Aorta (tissue), 5 donors: ENCODE measurements at places on chromosomes 7 and 10. TPM values are rescaled to one million over a fixed set of nuclear protein-coding genes. Genes with fewer than 3 reads are reported as not detected.
A peak's percentile ranks its signal among the peaks of the same experiment; 100 is the strongest.

The PSMC2 gene
- 81.8 TPM for total RNA-seq

The KAZALD1 gene
- 12.4 TPM for total RNA-seq

The GRID2IP gene
- 0.39 TPM for total RNA-seq

DNA sequence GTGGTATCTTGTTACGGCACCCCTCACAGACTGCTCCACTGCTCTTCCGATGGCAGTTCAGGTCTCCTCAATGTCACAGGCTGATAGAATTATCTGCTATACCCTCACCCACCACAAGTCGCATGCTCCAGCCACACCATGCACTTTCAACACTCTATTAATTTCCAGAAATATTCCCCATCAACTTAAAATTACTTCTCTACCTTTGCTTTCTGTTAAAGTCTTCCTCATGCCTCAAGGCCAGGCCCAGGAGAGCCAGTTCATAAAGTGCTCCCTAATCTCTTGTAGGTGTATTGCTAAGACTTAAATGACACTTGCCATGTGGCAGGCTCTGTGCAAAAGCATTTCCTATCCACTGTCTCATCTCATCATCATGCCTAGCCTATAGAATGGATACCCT lies 105.9 kb upstream of the ARID5B start:
- DNase-seq: no peak

DNA sequence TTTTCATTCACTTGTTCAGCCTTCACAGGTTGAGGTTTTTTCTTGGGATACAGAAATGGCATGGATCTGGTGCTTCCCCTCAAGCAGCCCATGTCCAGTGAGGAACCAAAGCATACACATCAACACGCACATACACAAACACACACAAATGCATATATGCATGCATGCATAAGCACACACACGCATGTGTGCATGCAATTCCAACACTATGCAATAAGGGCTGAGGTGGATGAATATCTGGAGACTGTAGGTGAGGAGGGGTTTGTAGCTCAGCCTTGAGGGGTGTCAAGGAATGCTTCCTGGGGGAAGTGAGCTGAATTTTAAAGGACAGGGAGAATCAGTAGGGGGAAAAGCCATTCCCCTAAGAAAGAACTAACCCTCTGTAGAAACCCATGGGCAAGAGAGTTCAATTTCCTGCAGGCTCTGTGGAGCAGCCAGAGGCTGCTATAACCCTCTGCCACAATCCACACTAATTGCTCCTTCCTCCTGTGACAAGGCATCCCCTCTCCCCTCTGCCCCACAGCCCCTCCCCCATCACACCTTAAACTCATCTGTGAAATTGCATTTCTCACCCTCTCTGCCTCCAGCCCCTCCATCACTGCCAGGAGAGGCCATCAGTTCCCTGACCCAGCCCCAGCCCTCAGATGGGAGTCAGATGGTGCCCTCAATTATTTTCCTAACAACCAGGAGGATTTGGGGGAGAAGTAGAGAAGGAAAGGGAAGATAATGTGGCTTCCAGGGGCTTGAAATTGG lies 316.4 kb downstream of the RPS24 start:
- no peak for DNase-seq

DNA sequence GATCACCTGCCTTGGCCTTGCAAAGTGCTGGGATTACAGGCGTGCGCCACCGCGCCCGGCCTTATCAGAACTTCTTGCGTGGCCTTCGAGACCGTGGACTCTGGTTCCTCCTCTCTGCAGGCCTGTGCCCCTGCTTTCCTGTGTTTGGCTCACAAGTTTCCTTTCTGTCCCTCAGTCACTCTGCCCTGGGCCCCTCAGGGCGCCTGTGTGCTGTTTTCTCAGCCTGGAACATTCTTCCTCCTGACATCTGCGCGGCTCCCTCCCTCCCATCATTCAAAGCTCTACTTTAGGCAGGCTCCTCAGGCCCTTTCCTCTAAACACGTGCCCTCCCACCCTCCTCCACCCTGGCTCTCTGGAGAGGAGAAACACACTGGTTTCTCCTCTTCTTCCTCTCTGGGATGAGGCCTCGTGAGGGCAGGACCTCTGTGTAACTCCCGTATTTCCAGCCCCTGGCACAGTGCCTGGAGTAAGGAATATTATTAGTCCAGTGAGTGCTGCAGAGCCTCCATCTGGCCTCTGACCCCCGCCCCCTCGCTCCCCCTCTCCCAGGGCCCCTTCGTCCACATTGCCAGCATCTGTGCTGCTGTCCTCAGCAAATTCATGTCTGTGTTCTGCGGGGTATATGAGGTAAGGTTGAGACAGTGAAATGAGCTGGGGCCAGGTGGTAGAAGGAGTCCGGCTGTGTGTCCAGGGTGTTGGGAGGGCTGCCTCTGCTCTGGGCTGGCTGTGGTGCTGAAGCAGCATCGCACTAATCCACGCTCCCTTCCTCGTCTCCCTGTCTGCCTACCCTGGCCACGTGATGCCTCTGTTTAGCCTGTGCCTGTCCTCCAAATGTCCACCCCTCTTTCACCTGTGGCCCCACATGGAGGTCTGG lies 7.1 kb downstream of the CLCN1 start:
- DNase-seq: no peak

DNA sequence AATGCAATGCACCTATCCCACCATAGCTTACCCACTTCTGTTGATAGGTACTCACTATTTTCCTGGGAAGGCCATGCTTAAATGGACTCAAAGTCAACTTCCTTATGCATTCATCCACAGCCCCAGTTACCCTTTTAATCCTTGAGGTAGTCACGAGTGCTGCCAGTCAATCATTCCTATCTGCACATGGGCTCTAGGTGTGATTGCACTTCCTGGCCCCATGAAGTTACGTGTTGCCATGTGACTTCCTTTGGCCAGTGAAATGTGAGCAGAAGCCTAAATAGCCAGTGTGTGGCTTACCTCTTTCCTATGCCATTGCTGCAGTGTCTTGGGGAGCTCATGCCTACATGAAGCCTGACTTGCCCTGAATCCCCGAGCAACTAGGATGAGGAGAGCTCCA lies 23.5 kb upstream of the EIF5AL1 start:
- DNase-seq: no peak

DNA sequence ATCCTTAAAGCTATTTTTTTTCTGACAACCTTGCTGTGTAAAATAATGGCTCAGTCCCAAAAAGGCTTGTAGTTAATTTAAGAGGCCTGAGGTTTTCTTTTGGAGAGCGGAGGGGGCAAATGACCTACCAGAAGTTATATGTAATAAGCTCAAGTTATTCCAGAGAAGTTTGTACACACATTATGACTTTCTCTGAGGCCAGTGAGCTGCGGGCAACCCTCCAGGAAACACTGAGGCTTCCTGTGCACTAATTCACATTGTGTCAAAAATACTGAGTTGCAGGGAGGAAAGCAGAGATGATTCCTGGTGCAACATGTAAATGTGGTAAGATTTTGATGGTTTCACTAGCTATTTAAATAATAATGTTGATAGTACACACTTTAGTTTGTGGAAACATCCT lies 188.6 kb downstream of the DIP2C start:
- no peak for DNase-seq

DNA sequence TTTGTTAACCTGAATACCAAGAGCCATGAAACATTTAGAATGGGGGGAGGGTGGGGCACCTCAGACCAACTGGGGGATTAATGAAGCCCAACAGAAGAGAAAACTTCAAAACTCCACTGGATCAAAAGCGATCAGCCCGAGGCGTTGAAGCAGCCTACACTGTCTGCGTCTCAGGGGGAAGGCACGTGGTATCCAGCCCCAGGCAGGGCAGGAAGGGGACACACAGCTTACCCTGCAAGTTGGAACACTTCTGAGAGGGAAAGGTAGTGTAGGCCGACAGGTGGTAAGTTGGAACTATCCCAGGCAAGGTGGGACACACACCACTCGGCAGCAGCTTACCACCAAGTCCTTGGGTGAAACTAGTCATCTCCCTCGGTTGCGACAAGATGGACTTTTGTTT lies 102.9 kb downstream of the TAX1BP1 start:
- DNase-seq: no peak

GRCh38 chr10:98528805-98529183 lies 82.1 kb upstream of the HPS1 start:
- no peak for DNase-seq

DNA sequence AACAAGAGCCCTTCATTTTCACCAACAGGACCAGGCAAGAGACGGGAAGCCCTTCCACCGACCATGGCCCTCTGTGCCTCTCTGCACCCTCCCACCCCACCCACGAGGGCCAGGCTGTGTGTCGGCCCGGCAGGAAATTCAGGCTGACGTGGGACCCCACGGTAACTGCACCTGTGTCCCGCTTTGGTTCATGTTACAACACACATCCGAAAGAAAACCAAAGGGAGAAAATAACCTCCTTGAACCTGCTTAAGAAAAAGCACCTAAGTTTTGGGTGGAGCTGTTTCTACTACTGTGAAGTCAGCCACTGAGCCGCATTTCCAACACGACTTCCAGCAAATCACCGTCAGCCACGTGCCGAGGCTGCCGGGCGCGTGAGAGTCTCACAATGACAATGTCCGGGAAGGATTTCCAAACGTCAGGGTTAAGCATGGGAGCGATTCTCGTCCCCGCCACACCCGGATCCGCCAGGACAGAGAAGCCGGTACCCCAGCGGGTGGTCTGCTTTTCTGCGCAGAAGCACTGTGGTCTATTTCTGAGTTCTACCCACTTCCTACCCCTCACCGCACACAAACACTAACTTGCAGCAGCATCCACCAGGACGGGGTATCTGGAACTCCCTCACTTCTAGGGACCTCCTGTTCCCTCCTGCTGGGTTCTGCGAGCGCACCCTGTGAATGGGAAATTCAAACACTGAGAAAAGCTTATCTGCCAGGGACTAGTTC lies 36.6 kb downstream of the AMZ1 start:
- peak; percentile 30 for DNase-seq

GRCh38 chr10:110643653-110644597 lies at the start of gene RBM20:
RBM20 (plus strand) TSS chr10:110644336; CDS start chr10:110644455, 119 bp downstream.
- peak; percentile 66 for DNase-seq

DNA sequence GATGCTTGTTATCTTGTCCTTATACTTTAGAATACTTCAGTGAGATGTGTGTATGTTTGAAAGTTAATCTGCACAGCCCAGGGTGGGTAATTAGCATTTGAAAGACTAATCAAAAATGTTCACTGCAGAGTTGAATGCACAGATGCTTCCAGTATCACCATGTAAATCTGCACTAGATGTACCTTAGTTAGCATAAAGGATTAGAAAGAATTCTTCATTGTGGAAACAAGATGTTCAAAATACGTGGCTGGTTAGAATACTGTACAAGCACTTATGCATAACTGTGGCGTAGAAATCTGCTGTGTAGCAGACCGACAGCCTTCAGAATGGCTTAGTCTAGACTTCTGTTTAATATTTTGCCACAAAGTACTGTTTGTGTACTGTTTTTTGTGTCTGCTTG lies 2.2 kb upstream of the TMEM168 start:
- no peak for DNase-seq

- no peak for DNase-seq
Observed at GRCh38 chr7:30634193-30634626, 39.5 kb downstream of the GARS1 start.

DNA sequence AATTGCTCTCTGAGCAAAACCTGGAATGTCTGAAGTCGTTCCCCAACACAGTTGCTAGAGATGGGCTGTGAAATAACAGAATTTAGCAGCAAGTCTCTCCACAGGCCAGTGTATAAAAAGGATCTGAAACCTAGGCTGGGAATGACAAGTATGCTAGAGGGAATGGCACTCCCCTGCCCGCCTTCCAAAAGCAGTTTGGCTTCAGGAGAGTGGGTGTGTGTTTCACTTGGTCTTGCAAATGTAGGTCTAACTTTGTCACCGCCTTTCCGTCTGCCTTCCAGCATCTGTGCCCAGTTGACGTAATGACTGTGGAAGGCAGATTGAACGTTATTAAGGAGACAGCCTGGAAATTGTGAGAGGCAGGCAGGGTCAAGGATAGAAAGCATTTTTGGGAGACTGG lies 18.0 kb upstream of the MTURN start:
- DNase-seq: peak; percentile 77

GRCh38 chr10:3782451-3783315 lies 2.3 kb downstream of the KLF6 start:
- peak; percentile 82 for DNase-seq

DNA sequence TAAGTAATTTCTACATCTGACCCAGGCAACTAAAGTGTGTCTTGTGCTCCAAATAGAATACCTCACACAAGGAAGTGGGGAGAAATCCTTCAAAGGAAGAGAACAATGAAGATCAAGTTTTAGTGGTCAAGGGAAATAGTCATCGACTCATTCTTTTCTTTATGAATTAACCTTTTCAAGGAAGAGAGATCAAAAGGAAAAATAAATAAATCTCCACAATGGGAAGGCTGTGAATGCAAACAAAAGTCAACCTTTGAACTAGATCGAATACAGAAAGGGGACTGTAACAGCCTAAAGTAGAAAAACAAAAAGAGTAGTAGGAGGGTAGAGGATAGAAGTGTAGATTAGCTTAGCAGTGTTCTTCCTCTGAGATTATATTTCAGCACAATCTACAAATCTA lies 274.6 kb upstream of the COBL start:
- no peak for DNase-seq

DNA sequence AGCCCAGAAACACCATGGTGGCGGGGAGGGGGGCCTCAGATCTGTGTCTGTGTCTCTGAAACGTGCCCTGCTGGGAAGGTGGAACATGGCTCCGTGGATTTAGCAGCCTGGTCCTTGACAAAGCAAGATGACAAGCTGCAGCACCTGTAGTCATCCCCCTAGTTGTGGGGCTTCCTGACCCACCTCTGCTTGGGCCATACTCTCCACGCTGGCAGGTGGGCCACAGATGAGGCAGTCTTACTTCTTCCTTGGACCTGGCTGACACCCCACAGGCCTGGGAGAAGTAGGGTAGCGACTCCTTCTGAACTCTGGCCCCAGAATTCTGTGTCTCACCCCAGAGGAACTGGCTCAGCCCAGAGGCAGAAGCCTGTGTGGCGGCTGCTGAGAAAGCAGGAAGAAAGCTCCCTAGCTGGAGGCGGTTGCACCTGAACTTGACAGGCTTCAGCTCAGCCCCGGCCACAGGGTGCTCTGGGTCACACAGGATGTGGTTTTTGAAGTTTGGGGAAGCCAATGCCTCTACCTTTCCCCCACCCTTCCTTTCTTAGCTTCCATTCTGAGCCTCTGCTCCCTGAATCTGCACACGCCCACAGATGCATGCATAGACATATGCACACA lies 113.9 kb downstream of the ABLIM1 start:
- DNase-seq: no peak

- no peak for DNase-seq
Observed at GRCh38 chr7:31776616-31777015, 89.6 kb downstream of the PPP1R17 start.

- no peak for DNase-seq
Observed at GRCh38 chr10:124350806-124351205, 67.9 kb downstream of the OAT start.

DNA sequence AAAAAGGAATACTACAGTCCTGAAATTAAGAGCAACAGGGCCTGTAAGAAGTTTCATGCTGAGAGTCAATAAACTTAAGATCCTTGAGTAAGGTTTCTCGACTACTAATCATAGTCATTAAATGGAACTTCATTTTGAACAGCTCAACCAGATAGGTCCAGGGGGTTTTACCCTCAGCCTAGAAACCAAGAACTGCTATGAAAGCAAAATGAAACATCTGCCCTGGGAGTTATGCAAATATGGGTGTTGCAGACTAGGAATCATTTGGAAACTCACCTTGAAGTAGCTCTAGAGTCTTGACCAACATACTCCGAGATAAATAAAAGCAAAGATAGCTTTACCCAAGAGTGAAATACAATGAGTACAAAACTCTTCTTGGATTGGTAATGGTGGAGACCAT lies 128.0 kb downstream of the HGF start:
- no peak for DNase-seq
